ENCODE measurements at places on chromosomes 2 and 18.

DNA sequence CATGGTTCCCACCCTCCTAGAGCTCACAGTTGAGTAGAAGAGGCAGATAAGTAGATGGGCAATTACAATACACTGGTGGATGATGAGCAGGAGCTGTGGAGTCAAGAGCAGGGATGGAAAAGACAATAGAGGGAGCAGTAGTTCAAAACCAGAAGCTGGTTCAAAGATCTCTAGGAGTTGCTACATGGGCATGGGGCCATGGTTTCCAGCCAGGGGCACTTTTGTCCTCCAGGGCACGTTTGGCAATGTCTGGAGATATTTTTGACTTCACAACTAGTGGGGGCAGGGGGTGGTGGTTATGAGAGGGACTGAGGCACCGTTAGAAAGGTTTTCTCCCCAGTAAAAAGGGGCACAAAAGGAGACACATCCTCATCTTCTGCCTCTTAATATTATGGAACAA lies 236.0 kb downstream of the DYSF start:
- no peak for DNase-seq

GRCh38 chr2:181123798-181124231 lies 143.4 kb downstream of the UBE2E3 start:
- DNase-seq = no peak

DNA sequence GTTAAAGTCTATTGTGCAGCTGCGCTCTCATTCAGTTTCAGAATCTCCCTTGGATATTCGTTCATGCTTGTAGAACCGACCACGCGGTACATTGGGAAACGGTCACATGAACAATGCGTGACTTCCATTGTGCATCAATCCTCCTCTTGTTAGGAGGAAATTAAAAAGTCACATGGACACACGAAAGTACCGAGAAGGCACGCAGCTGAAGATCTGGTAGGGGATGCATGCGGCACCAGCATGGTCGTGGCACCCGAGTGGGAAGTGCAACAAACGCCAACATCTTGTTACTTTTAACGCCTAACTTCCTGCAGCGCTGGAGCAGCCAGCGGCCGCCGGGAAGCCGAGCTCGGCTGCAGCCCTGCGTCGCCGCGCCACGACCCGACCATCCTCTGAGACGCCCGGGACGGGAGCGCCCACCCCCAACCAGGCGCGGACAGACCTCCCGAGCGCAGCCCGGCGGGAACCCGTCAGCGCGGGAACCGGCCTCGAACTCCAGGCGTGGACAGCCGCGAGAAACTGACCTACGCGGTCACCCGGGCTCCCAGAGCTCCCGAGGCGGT lies 412 bp downstream of the OSBPL1A start:
- DNase-seq = no peak

DNA sequence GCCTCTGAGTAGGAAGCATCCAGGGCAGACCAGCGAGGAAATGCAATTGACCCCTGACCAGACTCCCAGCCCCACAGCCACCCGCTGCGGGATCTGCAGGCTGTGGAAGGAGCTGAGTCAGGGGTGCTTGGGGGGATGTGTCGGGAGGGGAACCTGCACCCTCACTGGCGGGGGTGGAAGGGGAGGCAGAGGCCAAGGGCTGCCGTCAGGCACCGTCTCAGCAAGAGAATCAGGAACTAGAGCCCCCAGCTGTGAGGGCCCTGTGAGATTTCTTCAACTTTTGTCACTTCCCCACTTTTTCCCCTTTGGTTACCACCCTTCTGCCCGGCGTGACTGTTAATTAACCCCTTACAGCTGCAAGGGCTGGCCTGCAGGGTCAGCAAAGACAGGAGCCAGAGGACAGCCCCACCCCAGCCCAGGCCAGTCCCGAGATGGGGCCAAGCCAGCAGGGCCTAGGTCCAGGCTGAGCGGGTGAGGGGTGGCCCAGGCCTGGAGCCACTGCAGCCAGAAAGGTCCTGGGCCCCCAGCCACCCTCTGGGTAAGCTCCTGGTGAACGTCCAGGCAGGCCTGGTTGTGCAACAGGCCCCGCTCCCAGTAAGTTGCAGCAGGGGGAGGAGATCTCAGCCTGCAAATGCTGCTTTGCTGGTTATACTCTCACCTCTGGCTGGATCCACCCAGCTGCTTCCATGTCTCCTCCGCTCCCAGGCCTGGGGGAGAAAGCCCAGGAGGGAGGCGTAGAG lies 147.0 kb upstream of the ID2 start:
- DNase-seq = no peak

- no peak for DNase-seq
Measured at GRCh38 chr2:174330945-174331594, 3.7 kb upstream of the SP9 start.

- DNase-seq = no peak
Measured at GRCh38 chr2:197149546-197149945, 161.0 kb downstream of the ANKRD44 start.

GRCh38 chr2:65388051-65388531 lies 44.3 kb downstream of the SPRED2 start:
- DNase-seq = no peak

DNA sequence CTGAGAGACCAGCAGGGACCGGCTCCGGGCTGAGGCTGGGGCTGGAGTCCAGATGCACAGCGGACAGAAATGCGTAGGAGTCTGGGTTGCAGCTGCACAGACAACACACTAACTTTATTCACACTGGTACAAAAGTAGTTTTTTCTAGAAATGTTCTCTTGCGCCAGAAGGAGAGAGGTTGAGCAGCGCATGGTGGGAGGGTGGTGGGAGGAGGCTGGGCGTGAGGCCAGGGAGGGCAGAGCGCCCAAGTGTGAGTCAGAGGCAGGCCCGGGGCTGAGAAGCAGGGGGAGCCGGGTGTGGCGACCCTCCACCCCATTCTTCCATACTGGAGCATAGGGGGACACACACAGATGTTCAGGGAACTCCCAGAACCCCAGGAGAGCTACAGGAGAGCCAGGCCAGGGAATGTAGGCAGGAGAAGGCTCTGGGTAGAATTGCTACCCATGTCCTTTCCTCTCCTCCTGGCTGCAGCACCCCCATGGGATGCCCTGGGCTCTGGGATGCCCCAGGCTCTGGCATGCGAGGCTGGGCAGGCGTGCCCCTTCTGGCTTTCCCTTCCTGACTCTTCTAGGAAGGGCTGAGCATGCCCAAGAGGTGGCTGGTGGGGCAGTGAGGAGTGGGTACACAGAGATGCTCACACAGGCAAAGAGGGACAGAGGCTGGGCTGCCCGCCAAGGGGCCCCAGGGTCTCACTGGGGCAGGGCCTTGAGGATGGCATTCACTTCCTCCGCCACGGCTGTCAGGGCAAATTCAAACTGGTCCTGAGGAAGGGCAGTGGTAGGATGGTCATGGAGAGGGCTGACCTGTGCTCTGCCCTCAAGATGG lies 10.6 kb downstream of the DNAJB2 start:
- DNase-seq = no peak

GRCh38 chr2:218128781-218129457 lies 3.1 kb downstream of the CXCR2 start:
- no peak for DNase-seq

- DNase-seq = no peak
Measured at GRCh38 chr2:173572848-173573247, 218.2 kb downstream of the CDCA7 start.

DNA sequence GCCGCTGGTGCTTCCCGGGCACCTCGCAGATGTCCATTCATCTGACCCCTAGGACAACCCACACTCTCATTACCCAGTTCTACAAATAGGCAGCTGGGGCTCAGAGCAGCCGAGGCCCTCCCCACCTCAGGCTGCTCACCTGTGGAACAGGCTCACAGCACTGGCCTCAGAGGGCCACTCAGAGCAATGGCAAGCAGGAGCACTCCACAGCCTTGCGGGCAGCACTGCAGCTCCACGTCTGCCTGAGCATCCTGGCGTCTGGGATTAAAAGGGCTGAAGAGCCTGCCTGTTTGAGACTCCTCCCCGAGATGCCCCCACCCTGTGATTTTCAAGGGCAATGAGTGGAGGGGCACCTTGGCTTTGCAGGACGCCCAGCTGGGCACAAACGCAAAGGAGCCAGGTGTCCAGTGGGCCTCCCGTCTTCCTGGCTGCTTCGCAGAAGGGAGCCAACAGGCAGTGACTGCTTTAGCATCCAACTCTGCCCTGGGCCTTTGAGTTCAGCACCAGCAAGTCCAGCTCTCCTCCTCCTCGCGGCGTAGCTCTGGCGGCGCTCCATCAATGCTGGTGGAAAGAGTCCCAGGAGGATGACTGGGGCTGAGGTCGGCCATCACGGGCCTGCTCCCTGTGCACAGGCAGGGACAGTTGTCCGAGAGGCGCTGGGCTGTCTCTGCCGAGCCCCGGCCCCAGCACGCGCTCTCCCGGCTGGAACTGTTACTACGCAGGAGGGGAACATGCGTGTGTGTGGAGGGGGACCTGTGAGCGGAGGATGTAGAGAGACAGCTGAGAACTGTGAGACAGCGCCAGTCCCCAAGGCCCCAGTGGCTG lies 297.2 kb downstream of the NDUFA10 start:
- no peak for DNase-seq

DNA sequence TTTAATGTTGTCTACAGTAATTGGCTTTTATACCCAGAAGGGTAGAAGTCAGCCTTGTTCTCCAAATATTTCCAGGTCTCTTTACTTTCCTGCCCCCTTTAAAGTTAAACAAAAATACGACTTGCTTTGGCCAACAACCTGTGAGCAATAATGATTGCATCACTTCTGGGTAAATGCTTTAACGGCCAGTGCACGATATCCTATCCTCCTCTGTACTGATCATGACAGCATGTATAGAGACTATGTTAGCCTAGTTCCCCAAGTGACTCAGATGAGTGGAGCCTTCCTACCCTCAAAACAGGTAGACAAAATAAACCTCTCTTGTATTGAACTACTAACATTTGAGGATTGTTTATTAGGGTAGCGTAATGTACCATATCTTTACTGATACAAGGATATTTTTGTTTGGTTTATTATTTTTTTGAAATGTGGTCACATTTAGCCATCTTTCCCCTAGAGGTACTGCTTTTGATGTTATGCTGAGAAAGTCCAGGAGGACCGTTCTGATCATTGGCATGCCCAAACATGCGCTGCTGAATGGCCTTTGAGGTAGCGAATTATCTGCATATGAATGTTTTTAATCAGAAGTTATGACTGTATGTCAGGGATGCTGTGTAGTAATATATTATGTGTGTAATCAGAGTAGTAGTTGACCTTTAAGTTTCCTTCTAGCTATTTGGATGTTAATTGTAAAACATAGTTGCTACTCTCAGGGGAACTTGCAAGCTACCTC lies 262.6 kb upstream of the DCC start:
- DNase-seq = no peak

DNA sequence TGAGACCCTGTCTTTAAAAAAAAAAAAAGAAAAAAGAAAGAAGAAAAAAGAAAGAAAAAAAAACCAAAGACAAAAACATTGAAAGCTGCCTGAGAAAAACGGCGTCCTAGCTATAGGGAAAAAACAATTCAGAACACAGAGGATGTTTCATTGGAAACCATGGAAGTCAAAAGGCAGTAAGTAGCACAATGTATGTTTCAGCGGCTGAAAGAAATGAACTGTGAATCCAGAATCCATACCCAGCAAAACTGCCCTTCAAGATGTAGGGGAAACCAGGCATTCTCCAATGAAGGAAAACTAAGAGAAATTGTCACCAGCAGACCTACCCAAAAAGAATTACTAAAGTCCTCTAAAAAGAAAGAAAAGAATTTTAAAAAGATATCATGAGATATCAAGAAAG lies 27.6 kb downstream of the EVA1A start:
- DNase-seq = no peak

GRCh38 chr2:212337486-212338343 lies 200.9 kb downstream of the ERBB4 start:
- no peak for DNase-seq

- no peak for DNase-seq
Measured at GRCh38 chr2:40303746-40304145, 148.1 kb downstream of the SLC8A1 start.

DNA sequence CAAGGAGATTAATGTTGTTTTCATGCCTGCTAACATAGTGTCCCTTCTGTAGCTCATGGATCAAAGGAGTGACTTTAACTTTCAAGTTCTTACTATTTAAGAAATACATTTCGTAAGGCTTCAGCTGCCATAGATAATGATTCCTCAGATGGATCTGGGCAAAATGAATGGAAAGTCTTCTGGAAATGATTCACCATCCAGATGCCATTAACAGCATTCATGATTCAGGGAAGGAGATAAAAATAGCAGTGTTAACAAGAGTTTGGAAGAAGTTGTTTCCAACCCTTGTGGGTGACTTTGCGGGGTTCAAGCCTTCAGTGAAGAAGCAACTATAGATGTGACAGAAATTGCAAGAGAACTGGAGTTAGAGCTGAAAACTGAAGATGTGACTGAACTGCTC lies 17.0 kb downstream of the VRK2 start:
- DNase-seq = no peak

- no peak for DNase-seq
Measured at GRCh38 chr18:33959609-33960008, 265.1 kb downstream of the NOL4 start.

- DNase-seq = no peak
Measured at GRCh38 chr2:8598295-8599165, 83.3 kb upstream of the ID2 start.

DNA sequence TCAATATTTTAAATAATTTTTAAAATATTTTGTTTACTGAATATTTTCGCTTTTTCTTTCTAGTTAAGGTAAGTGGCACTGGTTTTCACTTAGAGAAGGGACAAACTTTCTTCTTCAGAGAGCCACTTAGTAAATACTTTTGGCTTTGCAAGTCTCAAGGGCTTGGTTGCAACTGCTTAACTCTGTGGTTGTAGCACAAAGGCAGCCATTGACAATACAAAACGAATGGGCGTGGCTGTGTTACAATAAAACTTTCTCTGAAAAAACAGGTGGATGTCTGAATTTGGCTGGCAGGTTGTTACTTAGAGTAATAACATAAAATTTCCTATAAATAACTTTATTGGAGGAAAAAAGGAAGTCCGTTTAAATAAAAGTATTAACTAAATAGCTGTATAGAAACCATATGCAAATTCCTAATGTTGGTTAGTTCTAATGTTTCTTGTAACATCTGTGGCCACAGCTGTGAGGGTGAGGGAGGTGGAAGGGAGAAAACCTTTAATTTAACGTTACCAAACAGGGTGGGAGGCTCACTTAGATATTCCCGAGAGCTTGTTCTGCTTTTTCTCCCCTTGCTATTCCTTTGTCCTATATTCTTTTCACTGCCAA lies 62.4 kb upstream of the TNP1 start:
- no peak for DNase-seq

GRCh38 chr2:64675860-64676259 lies 22.1 kb upstream of the SERTAD2 start:
- DNase-seq = no peak

GRCh38 chr2:29848566-29849310 lies 72.6 kb downstream of the ALK start:
- no peak for DNase-seq

- DNase-seq = no peak
Measured at GRCh38 chr2:191435141-191435540, 189.9 kb downstream of the MYO1B start.

- no peak for DNase-seq
Measured at GRCh38 chr2:121483021-121483420, 47.7 kb upstream of the RNU4ATAC start.

DNA sequence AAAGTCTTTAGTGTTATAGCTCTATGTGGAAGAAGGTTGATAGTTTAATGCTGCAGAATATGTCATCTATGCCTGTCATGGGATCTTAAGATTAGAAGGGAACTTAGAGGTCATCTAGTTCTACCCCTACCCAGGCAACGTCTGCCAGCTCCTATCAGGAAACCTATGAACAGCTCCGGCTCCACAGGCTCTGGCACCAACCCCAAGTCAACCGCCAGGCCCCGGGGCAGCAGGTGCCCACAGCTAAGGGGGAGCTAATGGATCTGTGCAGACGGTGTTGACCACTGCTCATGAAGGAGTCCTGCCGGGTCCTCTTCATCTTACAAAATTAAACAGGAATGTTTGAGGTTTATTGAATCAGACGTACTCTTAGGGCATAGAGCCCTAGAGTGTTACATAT lies 440.8 kb upstream of the KLHL29 start:
- DNase-seq = no peak
